ENCODE measurements at places on chromosomes 5 and 9.
A peak's percentile ranks its signal among the peaks of the same experiment; 100 is the strongest.

- no peak for DNase-seq
Measured at GRCh38 chr9:135061441-135061840, 26.0 kb upstream of the OLFM1 start.

GRCh38 chr5:60210810-60211209 lies 317.3 kb upstream of the PDE4D start:
- DNase-seq = no peak

- DNase-seq = no peak
Measured at GRCh38 chr5:147113967-147114366, 120.9 kb upstream of the STK32A start.

DNA sequence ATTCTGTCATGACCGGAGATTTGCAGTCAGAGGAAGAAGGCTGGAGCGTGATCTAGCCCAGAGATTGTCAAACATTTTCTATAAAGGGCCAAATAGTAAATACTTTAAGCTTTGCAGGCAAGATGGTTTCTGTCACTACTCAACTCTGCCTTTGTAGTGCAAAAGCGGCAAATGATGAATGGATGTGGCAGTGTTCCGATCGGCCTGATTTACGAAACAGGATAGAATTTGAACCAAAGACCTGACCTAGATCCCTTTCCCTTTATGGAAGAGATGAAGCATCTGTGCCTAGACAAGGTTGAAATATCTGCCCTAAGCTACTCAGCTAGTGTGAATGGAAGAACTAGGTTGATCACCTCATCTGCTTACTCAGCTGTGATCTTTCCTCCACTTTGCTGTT lies 209.5 kb downstream of the YTHDC2 start:
- no peak for DNase-seq

DNA sequence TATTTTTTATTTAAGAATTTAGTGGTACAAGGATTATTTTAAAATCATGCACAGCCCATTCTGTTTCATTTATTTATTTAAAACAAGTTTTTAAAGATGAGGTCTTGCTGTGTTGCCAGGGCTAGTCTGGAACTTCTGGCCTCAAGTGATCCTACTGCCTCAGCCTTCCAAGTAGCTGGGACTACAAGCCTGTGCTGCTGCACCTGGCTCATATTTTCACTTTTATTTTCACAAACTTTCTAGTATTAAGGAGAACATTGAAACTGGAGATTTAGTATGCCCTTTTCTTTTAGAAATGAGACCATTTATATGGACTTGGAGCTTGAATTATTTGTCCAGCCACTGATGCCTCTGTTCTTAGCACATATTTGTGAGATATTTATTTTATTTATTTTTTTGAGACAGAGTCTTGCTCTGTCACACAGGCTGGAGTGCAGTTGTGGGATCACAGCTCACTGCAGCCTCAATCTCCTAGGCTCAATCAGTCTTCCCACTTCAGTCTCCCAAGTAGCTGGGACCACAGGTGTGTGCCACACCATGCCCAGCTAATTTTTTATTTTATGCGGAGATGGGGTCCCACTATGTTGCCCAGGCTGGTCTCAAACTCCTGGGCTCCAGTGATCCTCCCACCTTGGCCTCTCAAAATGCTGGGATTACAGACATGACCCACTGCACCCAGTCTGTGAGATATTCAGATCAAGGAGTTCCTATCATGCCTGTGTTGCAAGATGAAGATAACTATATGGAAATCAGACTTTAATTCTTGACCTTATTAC lies 7.4 kb downstream of the DMXL1 start:
- DNase-seq = no peak

DNA sequence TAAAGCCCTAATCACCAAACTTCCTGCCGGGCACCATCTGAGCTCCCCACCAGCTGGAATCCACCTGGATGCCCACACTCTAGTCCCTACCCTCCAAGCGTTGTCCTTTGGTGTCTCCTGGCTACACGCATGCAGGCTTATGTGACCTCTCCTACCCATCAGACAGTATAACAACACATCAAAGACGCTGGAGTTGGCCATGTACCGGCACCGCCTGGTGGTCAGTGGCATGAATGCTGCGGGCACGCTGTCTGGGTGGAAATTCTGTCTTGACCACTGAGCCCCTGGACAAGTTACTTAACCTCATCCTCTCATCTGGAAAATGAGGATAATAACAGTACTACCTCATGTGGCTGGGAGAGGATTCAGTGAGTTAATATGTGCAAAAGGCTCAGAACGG lies 23.4 kb upstream of the CORO2A start:
- DNase-seq = no peak

DNA sequence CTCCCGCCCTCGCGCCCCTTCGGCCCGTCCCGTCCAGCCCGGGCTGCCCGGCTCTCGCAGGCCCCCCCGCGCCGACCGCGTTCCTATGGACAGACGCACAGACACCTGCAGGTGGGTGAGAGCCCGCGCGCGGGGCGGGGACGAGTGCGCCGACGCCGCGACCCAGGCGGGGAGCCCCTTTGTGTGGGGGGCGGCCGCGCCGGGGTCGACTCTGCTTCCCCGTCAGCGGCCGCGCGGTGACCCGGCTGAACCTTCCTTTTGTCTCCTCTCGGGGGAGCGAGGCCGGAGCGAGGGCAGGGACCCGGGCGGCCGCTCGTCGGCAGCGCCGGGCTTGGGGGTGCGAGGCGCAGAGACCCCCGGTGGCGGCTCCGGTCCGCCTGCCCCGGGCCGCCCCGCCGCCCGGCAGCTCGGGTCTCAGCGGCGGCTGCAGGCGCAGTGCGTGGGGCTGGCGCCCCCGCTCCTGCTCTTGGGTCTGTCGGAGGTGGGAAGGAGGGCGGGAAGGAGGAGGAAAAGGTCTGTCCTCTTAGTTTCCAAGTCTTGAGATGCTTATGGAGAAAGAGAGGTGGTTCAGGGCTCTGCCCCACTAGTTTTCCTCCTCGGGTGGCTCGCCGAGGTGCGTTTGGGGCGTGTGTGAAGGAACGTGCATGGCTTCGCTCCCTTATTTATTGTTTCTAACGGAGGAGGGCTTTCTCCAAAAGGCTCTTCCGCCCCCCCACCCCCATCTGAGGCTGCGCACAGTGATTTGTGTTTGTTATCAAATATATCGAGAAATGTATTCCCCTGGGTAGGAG lies 576 bp downstream of the KIAA1958 start:
- DNase-seq = peak; percentile 23

GRCh38 chr5:143437666-143438273 lies 34.3 kb upstream of the NR3C1 start:
- no peak for DNase-seq

DNA sequence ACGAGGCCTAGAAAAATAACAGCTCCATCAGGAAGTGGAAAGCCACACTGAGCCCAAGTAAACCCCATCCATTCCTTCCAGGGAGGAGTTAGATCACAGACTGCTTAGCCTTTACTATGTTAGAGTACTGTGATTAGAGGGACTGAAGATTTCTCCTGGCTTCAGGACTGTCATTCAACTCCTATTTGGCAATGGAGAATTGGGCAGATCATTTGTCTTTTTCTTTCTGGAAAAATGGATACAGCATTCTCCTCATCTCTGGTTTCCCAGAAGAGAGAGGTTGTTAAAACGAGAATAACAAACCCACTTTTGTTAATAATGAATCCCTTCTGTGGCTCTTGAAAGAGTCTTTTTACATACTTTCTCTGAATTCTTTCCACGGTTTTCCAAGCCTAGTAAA lies 150.4 kb downstream of the GABRB2 start:
- no peak for DNase-seq

GRCh38 chr9:111597852-111598732 lies 1.4 kb downstream of the PTGR1 start:
- peak; percentile 43 for DNase-seq

- DNase-seq = no peak
Measured at GRCh38 chr5:169895926-169896325, 84.4 kb downstream of the INSYN2B start.

DNA sequence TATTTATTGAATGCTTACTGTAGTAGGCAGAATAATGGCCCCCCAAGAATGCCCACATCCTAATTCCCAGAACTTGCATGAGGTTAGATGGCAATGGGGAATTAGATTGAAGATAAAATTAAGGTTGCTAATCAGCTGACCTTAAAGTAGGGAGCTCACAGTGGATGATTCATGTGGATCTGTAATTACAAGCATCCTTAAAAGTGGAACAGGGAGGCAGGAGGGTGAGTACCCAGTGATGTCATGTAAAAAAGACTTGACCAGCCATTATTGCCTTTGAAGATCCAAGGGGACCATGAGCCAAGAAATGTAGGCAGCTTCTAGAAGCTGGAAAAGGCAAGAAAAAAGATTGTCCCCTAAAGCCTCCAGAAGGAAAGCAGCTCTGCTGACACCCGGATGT lies 71.4 kb downstream of the GABBR2 start:
- no peak for DNase-seq

DNA sequence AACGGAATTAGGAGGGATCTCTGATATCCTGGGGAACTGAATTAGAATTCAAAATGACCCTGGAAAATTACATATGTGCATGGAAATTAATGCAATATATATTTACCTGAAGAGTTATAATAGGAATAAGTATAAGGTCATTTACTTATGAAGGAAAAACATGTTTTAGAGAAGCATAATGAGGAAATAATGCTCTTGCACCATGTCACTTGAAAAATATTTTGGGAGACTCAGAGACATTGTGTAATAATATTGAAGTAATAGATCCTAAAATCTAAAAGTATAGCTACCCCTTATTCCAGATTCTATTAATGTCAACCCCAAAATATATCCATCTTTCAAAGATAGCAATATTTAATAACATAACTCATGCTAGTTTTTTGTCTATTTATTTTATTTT lies 28.4 kb downstream of the SPZ1 start:
- DNase-seq = no peak

GRCh38 chr5:58246461-58246944 lies 213.4 kb downstream of the PLK2 start:
- no peak for DNase-seq

DNA sequence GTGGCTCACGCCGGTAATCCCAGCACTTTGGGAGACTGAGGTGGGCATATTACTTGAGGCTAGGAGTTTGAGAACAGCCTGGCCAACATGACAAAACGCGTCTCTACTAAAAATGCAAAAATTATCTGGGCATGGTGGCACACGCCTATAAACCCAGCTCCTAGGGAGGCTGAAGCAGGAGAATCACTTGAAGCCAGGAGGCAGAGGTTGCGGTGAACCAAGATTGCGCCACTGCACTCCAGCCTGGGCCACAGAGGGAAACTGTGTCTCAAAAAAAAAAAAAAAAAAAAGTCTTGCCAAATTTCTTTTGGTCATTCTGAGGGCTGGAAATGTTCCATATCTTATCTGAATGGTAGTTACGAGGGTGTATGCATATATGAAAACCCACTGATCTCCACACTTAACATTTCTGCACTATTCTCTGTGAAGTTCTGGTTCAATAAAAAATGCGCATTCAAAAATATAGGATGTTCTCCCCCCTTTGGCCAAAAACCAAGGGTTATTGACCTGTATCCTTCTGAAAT lies 13.5 kb upstream of the NIPAL4 start:
- DNase-seq = no peak

- no peak for DNase-seq
Measured at GRCh38 chr5:59079622-59080620, 497.0 kb downstream of the RAB3C start.

DNA sequence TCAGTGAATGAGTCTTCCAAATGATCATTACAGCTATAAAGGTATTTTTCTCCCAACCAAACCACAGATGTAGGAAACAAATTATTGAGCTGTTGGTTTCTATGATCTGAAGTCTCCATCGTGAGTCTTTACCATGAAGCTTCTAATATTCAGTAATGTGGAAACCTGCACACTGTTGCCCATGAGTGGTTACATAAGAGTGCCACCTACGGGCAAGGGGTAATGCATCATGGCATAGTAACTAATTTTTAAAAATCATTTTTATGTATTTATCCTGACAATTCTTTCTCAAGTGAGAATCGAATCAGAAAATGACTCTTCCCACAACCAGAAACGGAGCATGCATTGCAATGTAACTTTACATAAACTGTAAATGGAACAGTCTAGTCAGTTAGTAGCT lies 282.5 kb upstream of the SMARCA2 start:
- DNase-seq = no peak

GRCh38 chr9:118532592-118532991 lies 828.4 kb downstream of the TLR4 start:
- DNase-seq = no peak

DNA sequence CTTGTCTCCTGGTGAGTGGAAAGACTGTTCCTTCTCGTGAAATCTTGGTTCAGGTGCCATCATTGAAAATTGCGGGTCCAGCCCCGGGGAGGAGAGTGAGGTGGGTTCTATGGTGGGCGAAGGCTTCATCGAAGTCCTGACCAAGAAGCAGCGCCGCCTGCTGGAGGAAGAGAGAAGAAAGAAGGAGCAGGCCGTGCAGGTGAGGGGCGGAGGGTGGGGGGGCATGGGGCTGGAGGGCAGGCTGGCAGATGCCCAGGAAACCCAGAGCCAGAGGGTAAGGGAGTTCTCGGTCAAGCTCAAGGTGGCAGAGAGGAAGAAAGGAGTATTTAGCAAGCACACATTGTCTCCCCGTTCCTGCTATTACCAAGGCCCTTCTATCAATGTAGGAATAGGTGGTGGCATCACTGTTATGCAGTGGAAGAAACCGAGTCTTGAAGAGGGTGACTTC lies 24.3 kb upstream of the POMT1 start:
- DNase-seq = peak; percentile 61

DNA sequence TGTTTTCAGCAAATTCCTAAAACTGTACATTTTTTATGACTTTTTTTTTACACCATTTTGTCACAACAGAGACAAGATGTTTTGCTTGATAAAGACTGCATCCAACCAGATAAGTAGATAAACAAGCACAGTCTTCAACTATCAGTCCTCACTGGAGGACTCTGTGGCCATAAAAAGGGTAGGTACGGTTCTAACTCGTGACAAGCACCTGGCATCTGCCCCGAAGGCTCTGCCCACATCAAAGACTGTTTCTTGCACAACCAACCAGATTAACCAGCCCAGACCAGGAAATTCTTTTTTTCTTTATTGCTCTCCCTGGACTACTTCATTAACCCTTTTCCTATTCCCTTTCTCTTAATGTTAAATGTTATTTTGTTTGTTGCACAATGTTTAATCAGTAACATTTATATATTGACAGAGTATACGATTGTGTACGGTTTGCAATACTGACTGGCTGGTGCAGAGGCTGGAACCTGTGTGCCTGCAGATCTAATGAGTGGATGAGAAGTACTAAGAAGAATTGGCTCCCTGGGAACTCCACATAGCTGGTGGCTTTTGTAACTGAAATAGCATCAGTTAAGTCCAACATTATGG lies 74.1 kb downstream of the SERINC5 start:
- DNase-seq = no peak
